ENCODE measurements at places on chromosomes 4 and X.

DNA sequence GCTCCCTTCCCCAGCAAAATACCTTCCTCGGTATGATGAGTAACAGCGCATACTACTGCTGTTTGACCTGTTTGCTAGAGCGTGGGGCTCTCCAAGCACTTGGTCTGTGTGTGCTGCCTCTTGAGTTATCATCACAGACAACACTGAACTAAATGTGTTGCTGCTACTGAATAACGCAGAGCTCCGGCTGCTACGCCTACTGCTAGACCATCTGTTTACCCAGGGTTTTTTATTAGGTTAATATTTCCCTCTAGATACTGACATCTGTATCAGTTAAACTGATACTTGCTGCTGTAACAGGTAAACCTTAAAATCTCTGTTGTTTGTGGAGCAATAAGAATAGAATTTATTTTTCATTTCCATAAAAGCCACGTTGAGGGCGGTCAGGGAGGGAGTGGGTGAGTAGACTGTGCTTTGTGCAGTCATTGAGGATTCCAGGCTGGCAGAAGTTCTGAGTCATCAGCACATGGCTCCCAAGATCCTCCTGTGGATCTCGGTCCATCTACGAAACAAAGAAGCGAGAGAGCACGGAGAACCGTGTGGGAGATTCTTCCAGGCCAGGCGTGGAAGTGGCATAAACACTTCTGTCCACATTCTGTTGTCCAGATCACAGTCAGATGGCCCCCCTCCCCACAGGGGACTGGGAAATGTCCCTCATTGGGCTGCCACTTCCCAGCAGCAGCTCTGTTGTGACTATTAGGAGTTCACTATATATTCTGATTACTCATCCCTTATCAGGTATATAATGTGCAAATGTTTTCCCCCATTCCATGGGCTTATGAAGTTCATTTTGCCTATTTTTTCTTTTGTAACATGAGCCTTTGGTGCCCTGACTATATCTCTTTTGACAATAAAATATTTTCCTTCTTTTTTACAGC is 14.1 kb downstream of the GRK4 start:
- no peak for DNase-seq

DNA sequence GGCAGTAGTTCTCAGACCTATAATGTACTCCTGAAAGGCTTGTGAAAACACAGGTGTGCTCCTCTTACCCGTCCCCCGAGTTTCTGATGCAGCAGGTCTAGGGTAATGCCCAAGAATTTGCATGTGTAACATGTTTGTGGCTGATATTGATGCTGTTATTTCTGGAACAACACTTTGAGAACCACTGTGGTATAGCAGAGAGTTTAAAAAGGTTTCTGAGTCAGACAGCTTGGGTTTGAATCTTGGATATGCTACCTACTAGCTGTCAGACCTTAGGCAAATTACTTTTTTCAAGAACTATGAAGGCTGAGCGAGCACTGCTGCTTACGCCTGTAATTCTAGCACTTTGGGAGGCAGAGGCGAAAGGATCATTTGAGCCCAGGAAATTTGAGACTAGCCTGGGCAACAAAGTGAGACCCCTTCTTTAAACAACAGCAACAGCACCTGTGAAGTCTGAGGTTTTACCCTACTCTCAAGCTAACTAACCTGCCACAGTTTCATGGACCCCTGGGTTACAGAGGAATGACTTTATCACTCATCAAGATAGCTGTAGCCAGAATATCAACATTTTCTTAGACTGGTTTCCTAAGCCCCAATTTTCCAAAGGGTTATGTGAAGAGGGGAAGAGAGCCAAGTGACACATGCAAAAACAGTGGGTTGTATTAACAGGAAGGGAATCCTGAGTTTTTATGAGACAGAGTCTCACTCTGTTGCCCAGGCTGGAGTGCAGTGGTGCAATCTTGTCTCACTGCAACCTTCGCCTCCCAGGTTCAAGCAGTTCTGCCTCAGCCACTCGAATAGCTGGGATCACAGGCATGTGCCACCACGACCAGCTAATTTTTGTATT is 5.1 kb downstream of the AFF1 start:
- DNase-seq = no peak

GRCh38 chr4:106306561-106306960 is 9.4 kb downstream of the TBCK start:
- DNase-seq = no peak

DNA sequence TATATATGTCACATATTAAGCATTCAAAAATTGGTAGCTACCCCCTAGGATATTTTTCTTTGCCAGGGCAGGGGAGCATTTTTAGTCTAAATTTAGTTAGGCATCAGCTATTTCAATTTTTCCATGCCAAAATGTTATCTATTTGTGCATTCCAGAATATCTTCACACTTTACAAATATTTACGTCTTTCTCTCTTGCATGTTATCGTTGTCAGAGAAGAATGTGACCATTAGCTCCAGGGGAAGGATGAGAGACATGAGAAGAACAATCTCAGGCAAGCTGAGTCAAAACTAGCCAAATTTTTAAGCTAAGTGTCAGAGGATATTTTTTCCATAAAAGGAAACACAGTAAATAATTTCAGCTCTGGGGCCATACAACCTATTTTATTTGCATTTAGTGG is 885.0 kb upstream of the EPHA5 start:
- DNase-seq = no peak

DNA sequence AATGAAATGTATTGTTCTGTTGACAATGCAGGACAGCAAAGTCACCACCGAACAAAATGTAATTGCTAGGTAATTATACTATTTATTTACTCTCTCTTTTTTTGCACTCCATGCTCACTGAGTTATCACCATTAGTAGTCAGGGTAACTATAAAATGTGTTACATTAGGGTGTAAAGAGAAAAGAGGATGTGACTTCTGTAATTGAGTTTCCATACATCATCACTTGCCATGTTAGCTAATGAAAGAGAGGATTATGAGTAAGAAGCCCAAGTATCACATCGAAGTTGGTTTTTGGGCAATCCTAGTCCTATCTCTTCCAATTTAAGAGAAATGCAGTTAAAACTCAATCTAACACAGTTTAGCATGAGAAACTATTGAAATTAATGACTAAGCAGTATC is 7.6 kb downstream of the ZXDA start:
- DNase-seq = no peak

- DNase-seq = no peak
Observed at GRCh38 chrX:149255860-149256259, 249.2 kb downstream of the IDS start.
